ENCODE measurements at places on chromosomes 6 and 20.

- DNase-seq, result no peak
Observed at GRCh38 chr20:59804347-59804746, 129.1 kb downstream of the SYCP2 start.

- DNase-seq, result no peak
Observed at GRCh38 chr6:167932468-167933276, 64.8 kb upstream of the KIF25 start.

DNA sequence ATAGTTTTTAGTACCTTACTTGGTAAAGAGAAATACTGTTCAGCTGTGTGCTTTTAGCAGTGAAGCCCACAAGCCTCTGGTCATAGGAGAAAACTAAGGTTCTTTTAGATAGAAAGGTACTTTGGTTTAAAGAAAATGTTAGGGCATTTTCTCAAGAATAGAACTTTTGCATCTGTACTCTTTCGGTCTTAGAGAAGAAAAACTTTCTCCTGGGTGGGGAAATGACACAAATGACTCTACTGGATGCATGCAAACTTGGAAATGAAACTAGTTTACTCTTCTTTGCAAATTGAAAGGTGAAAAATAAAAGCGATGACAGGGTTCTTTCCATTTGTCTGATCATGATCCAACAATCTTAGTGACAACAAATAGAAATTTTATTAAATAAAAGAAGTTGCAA is 2.1 kb upstream of the TMEM217 start:
- DNase-seq, result no peak

DNA sequence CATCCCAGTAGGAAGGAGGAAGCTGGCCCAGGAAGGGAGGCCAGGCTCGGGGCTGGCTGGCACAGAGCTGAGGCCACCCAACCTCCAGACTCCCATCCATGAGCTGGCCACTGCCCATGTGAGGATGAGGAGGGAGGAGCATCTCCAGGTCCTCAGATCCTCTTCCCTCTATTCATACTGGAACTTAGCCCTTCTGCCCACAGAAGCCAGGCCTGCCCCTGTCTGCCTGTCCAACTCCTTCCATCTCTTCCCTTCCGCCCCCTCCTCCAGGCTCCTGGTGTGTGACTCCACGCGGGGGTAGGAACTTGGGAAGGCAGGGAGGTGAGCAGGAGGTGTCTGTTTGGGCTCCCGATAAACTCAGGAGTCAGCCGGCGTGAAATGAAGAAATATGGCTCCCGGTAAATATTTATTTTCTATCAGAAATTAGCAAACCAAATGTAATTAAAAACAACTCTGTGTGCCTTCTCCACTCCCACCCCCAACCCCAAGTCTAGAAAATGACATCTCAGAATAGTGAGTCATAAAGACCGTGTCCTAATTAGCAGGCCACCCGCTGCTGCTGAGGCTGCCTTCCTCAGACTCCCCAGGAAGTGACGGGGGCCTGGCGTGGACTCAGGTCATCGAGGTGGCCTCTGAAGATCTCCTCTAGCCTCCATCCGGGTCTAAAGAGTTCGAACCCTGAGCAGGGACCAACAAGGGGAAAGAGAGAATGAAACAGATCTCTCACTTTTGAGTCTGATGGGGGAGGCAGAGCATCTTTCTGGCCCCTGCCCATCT is 81.9 kb downstream of the MDGA1 start:
- DNase-seq, result peak; percentile 24

GRCh38 chr6:130118236-130118635 is 99.9 kb downstream of the L3MBTL3 start:
- peak; percentile 9 for DNase-seq

DNA sequence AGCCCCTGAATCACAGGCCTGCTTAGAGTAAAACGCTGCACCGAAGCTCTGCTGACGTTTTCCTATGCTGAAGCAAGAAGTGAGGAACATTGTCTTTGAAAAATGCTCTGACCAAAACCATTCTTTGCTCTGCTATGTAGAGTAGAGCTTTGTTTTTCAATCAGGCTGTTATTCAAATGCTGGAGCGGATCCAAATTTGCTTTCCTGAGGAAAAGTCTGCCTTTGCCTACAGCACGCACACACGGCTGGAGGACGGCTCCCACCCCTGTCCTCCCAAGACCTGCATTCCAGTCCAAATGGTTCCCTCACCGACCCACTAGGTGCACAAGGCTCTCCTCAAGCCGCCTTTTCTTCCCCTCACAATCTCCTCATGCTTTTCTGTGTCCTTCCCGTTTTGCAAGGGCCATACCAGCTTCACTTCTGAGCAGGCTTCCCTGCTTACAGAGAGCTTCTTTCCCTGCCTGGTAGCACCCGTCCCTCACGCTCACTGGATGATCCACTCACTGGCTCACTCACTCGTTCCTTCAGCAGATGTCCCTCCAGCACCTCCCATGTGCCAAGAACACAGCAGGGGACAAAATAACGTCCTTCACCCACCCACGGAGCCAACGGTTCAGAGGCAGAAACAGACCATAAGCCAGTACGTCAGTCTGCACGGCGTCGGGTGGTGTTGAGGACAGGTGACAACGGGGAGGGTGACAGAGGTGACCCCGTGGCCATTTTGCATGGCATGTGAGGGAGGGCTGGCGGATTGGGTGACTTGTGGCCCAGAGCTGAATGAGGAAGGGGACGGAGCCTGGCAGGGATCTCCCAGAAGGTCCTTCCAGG is 137.9 kb upstream of the NEDD9 start:
- no peak for DNase-seq

DNA sequence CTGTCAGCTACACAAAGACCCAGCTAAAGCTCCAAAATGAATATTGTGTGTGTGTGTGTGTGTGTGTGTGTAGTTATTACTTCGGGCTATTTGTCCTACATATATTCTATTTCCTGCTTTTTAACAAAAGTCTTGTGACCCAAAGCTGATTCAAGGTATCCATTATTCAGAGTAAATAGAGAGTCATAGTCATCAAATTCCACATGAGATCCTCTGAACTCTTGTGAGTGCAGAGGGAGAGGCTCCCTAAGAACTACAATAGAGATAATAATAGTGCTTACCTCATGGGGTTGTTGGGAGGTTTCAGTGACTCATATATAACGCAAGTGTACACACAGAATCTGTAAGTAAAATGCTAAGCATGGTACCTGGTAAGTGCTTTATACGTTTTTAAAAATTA is 95.6 kb upstream of the SHLD1 start:
- no peak for DNase-seq

GRCh38 chr6:126252154-126252553 is 87.8 kb upstream of the CENPW start:
- no peak for DNase-seq

DNA sequence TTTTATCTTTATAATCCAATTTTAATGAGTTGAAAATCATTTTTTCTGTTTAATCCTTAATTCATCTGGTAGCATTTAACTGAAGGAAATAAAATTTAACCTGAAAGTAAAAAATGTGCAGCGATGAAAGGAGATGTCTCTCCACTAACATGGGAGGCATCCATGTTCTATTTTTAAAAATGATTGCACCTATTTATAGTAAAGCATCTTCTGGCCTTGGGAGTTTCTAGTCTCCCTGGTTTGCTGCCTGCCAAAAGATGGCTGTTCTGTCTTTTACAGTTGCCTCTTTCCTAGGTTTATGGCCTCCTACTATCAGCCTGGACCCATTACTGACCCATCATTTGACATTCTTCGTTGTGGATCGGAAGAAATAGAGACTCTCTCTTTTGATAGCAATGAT is 143.0 kb downstream of the B3GAT2 start:
- DNase-seq, result no peak

- DNase-seq, result no peak
Observed at GRCh38 chr6:5529733-5530132, 268.4 kb downstream of the FARS2 start.

DNA sequence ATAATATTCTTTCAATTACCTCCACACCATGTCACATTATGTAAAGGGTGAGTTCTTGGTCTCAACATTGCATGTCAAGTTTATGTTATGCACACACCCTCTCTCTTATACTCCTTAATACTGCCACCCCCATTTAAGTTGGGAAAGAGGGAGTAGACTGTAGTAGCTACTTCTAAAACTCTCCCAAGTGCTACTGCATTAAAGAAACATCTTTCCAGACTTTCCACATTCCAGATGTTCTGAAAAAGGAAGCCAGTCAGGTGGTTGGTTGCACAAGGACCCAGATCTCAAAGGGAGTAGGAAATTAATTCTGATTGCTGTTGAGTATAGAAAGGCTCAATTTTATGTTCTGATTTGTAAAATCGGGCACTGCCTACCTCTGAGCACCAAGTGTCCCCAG is 419.5 kb downstream of the CD83 start:
- DNase-seq, result no peak

DNA sequence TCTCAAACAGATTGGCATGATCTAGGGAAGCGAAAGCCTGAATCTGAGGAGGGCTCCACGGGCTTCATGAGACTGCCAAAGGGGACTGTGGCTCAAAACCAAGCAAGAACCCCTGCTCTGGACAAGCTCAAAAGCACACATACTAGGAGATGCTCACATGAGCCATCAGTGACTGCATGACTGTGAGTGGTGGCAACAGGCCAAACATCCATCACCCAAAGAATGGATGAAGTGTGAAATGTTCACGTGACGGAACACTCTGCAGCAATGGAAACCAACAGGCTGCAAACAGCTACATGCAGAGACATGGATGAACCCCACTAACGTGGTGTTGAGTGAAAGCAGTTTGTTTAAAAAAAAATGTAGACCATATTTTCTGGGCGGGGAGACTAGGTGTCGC is 136.3 kb downstream of the PREX1 start:
- DNase-seq, result no peak

DNA sequence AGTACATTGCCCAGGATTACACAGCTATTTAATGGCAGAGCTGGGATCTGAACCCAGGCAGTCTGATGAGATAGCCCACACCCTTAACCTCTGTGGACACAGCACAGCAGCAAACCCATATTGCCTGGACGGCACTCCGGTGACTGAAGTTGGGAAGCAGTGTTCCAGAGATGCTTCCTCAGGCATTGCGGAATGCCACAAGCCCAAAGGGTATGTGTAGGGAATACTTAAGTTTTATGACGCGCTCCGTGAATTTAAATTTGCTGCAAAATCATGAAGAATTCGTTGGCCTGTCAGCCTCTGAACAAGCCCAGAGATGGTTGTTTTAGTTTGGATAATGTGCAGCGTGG is 46.4 kb downstream of the PSMG4 start:
- no peak for DNase-seq

GRCh38 chr6:170360476-170360875 is 53.9 kb downstream of the FAM120B start:
- no peak for DNase-seq

DNA sequence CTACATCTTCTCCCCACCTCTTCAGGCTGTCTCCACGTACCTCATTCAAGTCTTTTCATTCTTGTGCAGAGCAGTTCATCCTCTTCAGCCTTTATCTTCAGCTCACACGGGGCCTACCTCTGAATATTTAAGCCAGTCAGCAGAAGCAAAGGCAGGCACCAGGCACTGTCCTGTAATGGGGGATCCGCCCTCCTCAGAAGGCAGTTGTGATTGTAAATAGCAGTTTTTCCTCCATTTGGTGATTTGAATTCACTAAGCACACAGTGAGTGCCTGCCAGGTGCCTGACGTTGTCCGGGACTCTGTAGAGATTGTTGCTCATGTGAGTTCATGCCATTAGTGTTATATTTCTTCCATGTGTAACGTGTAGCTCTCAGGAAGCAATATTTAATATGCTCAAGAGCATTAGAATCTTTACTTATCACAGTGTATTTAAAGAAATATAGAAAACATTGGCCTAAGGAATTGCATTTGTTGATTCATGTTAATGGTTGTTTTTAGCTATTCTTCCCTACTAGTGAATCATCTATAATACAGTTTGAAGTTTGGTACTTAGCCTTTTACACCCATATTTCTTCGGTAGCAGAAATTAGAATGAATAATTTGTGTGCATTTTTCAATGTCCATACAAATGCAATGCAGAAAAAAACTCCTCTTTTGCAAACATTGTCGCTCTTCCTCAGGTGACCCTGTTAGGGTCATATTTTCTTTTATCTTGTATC is 17.9 kb downstream of the BPHL start:
- DNase-seq, result no peak

GRCh38 chr6:159988983-159989454 is 20.1 kb downstream of the IGF2R start:
- no peak for DNase-seq

GRCh38 chr6:108250240-108250866 is 10.5 kb downstream of the SNX3 start:
- DNase-seq, result no peak

DNA sequence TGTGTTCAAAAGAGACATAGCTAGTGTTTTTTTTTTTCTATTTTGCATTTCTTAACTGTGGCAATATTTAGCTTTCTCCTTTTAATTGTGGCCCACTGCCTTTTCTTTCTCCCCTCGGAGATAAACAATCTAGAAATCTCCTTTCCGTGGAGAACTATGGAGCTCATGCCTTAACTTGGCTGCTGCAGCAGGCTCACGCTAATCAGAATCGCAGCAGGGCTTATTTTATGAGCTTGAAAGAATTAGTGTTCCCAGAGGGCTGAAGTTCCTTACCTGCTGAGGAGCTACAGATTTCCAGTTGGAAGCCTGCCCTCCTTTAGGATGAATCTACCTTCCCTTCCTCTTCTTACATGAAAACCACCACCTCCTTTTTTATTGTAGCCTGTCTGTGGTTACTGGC is 35.6 kb downstream of the CTNNBL1 start:
- no peak for DNase-seq

DNA sequence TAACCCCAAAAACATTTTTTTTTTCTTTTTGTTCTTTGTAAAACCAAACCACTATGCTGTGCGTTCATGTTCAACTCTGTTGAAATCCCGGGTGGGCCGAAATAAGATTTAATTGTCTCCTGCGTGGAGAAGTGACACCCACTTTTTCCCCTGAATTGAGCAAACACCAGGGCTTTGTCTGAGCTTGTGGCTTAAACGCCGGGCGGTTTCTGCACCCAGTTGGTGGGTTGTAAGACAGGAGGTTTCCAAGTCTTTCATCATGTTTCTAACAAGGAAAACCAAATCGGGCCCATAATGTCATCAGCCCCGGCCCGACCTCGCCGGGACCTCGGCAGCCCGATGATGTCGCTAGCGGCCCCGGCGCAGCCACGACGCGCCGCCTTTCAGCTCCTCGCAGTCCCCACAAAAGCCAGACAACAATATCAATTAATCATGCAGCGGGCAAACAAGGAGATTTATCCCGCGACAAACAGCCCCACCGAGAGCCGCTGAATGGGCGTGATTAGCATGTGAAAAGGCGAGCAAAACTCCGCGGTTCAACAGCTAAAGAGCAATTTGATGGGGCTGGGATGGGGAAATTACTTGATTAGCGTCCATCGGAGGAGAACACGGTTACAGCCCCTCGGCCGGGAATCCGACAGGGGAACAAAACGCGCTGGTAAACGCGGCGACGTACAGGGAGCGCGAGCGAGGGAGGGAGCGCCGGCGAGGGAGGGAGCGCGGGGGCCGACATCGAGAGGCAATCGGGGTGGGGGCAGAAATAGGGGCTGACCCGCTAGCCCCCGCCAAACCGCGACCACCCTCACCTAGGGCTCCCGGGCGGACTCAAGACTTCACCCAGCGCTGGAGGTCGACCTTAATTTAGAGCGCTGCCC is 5.3 kb downstream of the LINC00237 start:
- DNase-seq, result no peak

DNA sequence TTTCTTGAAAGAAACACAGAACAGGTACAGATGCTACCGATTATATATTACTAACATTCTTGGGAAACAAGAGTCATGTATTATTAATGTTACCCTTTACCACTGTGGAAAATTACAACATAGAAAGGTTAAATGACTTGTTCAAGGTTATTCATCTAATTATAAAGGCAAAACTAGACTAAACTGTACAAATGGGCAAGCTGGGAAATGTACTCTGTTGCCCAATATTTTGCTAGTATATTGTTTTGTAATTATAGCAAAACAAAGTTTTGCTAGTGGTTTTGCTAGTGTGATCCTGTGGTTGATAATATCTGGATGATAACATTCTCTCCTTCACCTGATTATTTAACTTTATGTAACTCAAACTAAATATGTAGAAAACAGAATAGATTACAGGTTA is 96.5 kb downstream of the TINAG start:
- DNase-seq, result no peak

All from fibroblast of skin of left quadriceps (primary cell).